Aortic smooth muscle cell (primary cell): ENCODE measurements at places on chromosomes 3 and 15. TPM values are rescaled to one million over a fixed set of nuclear protein-coding genes. Genes with fewer than 3 reads are reported as not detected.

CHDH gene
- total RNA-seq = under 0.01 and 0.06 TPM in 2 replicates

DLEC1 gene
- total RNA-seq = 0.12 and 0.26 TPM in 2 replicates

POLQ gene
- total RNA-seq = 5.3 and 7.0 TPM in 2 replicates

RAB11A gene
- total RNA-seq = 168 and 286 TPM in 2 replicates
